Activated CD4-positive, alpha-beta T cell treated with anti-CD3 and anti-CD28 coated beads, Interleukin-2, amount 50 U/mL, for 1 hour (primary cell): ENCODE measurements at places on chromosomes 1 and 21.
A peak's percentile ranks its signal among the peaks of the same experiment; 100 is the strongest.

GRCh38 chr1:159869173-159869572 lies 6.7 kb upstream of the VSIG8 start:
- no peak for DNase-seq

DNA sequence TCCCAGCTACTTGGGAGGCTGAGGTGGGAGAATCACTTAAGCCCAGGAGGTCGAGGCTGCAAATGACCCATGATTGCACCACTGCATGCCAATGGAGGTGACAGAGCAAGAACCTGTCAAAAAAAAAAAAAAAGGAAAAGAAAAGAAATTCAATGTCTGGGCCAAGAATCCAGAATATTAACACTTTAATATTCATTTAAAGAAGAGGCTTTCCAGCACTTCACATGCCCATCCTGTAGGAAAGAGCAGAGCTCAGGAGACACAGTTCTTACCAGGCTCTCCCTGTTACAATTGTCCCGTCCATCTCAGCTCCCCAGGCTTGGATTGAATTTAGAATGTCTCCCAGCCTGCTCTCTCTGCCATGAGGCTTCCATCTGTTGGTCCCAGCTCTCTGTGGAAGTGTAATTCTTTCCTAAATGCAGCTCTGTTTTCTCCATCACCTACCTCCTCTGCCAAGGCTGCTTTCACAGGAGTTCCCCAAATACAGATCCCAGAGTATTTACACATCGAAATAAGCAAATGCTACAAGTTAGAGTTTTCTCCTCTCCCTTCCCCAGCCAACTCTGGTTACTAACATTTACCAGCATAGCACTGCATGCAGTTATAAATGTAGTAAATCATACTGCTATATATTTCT lies 116.6 kb upstream of the CDC42BPA start:
- no peak for DNase-seq

GRCh38 chr1:174174461-174175329 lies 15.4 kb downstream of the RABGAP1L start:
- DNase-seq: no peak

DNA sequence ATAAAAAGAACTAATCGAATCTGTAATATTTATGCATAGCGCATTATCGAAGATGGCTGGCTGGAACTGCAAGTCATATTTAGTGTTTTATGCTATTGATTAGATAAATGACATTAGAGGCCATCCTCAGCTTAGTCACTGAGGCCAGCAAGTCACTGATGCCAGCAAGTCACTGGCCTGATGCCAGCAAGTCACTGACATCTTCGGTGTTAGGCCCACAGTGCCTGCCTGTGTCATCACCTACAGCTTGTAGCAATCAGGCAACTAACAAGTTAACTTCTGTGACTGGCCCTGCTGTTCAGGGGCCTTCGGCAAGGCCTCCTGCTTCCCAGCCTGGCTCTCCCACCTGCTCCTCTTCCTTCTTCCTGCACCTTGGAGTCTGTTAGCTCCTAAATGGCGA lies 65.6 kb upstream of the SCCPDH start:
- DNase-seq: no peak

DNA sequence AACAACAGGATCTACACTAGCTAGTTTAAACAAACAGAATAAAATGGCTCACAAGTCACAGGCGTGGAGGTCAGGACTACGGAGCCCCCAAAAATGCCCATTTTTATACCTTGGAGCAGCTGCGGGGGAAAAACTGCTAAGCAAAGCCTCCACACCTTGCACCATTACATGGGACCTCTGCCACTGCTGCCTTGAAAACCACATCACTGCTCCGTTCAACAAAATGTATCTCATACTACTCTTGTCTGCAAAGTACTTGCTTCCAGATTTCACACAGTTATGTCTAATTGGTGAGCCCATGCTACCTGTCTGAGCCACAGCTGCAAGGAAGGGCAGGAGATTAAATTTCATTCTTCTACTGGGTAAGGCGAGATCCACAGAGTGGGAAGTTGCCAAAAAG lies 24.4 kb downstream of the MRPL39 start:
- no peak for DNase-seq

GRCh38 chr1:214213136-214213535 lies 67.8 kb upstream of the SMYD2 start:
- no peak for DNase-seq

GRCh38 chr1:43143441-43143888 lies 28.6 kb downstream of the EBNA1BP2 start:
- no peak for DNase-seq

DNA sequence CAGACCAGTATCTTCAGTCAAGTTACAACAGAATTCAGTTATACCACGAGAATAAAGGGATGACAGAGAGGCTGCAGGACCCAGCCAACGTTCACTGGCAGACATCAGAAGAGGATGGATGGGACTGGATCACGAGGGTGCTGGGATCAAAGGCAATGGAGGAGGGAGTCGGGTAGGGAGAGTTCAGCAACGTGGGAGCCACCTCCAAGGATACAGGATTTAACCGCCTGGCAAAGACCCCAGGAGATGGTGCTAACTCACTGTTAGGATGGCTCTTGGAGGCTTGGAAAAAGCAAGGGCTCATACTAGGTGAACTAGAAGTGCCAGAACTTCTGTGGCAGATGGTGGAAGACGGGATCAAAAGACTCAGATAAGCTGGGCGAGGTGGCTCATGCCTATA lies 99.1 kb upstream of the DISP3 start:
- DNase-seq: no peak

- no peak for DNase-seq
These were observed 6.7 kb upstream of the PTGER3 start for GRCh38 chr1:71054281-71054731.

GRCh38 chr1:208939537-208940085 lies 643.9 kb upstream of the CAMK1G start:
- no peak for DNase-seq

DNA sequence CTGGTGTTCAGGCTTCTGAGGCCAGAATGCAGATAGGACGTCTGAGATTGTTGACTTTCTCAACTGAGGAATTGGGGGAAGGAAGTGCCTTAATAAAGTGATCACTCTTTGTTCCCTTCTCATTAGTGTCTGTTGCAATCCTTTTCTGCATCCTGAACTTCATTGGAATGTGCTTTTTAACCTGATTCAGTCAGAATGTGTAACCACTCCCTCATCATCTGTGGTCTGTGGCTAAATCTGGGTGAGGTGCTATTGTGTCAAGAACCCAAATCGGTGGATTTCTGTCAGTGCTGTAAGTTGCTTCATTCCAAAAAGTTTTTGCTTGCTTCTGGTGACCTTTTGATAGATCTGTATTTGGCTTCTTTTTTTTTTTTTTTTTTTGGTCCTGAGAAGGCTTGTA lies 38.2 kb downstream of the ARID1A start:
- DNase-seq: no peak

- DNase-seq: no peak
These were observed 696 bp downstream of the LSS start for GRCh38 chr21:46227811-46228344.

- DNase-seq: peak; percentile 64
These were observed 43.7 kb downstream of the KIF21B start for GRCh38 chr1:200979574-200980451.

GRCh38 chr1:233427907-233428306 lies 100.4 kb downstream of the MAP3K21 start:
- DNase-seq: no peak

DNA sequence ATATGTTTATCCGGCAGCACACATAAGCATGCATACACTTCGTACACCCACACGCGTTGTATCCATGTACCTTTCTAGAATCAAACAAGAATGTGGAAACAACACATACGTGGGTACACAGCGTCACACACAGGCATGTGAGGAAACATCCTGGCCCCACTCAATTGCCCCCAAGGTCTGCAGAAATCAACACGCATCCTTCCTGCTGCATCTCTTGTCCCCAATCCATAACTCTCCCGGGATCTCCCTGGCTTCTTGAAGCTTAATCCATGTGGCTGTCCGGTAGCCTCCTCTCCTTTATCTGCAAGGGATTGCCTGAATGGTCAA lies 5.5 kb upstream of the TBX15 start:
- no peak for DNase-seq

DNA sequence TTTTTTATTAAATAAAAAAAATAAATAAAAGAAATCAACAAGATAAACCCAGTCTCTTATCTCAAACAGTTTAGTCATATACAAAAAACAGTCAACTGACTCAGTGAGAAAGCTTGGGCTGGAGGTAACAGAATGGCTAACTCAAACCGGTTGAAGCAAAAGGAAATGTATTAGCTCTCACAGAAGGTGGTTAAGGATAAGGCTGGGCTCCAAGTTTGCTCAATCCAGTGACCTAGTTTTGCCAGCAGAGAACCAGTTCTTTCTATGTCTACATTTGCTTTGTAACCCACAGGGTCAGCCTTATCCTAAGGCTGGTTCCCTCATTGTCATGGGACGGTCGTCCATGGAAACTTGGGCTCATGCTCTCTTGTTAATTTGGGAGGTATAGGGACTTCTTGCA lies 144.5 kb upstream of the L1TD1 start:
- no peak for DNase-seq

DNA sequence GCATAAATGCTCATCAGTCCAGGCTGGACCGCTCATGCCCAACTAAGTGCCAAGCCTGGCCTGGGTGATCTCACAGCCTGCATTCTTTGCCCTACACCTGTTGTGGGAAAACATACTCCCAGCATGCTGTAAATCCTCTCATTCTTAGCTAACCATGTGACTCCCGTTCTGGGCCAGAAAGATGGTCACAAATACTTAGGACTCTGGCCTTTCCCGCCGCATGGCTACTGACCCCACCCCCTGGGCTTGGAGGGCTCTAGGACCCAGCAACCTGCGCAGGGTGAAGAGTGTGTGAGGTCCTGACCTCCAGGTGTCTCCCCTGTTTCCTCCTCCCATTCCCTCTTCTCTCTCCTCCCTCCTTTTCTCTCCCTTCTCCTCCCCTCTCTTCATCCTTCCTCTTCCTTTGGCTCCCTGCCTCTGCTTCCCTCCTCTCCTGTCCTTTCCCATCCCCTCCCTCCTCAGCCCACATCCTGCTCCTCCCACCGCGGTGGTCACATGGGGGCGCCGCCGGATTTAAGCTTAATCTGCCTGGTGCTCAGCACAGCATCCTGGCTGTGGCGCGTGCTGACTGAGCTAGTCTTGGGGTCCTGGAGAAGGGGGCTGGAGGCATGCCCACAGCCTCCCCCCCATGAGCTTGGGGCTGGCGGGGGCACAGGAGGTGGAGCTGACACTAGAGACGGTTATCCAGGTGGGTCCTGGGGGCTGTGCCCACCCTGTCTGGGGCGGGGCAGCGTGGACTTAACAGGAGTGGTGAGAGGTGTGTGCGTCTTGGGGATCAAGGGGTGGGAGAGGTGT lies at the start of gene CROCC:
TSS of gene CROCC (plus strand) at position 541 of the 795 bp plus-strand sequence. CDS start at position 629, 88 bp downstream.
- no peak for DNase-seq

DNA sequence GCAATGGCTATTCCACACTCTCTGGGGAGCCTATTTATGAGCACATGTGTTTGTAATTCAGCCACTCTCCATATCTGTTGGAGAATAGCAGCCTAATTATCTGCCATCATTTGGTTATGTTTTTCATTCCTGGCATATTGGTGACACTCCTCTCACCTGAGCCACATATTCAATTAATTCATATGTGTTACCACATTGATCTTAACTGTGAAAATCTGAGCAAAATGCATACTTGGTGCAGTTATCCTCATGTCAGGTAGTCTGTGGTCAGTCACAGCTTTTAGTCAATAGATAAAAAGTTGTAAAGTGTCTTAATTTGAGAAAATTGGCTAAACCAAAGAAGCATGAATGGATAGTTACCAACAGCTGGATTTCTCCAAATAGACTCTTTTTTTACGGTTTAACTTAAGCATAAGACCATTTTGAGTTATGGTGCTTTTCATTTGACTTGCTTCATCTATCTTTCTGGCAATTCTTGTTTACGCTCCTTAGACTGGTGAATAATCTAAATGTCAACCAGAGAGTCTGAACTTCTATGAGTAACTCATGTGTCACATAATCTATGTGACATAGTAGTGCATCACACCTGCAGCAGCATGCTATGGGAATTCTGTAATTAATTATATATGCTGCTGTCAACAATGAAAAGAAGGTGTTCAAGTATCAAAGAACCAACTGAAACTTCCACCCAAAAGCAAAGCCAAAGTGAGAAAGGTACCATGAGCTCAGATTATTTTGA lies 187.7 kb upstream of the SGIP1 start:
- no peak for DNase-seq

- no peak for DNase-seq
These were observed 9.2 kb downstream of the ADPRS start for GRCh38 chr1:36097693-36098585.

DNA sequence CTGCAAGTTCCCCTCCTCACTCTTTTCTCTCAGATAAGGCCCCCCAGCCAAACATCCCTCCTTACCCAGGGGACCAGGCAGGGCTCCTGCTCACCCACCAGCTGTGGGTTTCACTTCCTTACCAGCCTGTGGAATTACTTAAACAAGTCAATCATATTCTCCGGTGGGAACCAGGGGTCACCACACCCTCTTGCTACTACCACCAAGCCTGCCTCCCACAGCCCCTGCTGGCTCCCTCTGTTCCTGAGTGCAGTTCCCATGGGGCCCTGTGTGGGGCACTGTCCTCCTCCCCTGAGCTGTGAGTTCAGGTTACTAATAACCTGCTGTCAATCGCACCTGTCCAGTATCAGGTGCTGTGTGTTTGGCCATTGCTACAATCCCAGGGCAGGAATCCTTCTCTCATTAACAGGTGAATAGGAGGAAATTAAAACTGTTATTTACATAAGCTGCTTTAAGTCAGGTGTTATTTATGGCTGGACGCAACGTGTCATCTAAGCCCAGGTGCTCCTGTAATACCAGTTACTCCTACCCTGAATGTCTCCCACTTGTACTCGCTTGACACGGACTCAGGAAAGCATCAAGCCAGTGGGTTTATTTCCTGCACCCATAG lies 53.1 kb upstream of the LBR start:
- DNase-seq: peak; percentile 50

- no peak for DNase-seq
These were observed 13.2 kb downstream of the DISC1 start for GRCh38 chr1:231639819-231640218.

DNA sequence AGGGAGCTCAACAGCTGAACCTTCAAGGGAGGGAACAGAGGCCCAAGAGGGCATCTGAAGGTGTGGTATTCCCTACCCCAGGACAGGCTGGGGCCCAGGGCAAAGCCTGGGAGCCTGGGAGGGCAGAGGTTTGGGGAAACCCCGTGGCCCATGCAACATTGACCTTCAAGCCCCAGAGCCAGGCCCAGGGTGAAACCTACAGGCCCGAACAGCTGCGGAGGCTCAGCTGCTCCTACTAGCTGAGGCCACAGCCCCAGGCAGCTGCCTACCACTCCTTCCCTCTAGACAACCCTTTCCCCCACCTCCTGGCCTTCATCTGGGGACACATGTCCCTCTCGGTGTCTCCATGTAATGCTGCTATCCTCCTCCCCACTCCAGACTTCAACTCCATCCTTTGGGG lies 3.2 kb downstream of the LAD1 start:
- no peak for DNase-seq
